ENCODE measurements at places on chromosomes 11 and 22.

- no peak for DNase-seq
Observed at GRCh38 chr22:45647532-45648225, 24.0 kb upstream of the ATXN10 start.

DNA sequence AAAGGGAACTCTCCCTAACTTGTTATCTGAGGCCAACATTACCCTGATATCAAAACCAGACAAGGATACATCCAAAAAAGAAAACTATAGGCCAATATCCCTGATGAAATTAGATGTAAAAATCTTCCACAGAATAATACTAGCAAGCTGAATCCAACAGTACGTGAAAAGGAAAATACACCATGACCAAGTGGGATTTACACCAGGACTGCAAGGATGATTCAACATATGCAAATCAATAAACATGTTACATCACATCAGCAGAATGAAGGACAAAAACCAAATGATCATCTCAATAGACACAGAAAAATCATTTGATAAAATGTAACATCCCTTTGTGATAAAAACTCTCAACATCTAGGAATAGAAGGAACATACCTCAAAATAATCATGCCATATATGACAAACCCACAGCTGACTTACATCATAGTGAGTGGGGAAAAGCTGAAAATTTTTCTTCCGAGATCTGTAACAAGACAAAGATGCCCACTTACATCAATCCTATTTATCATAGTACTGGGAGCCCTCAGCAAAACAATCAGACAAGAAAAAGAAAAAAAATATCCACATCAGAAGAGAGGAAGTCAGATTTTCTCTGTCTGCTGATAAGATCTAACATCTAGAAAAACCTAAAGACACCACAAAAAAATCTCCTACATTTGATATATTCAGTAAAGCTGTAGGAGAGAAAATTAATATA, 703.3 kb upstream of the ANO5 start:
- DNase-seq: no peak

DNA sequence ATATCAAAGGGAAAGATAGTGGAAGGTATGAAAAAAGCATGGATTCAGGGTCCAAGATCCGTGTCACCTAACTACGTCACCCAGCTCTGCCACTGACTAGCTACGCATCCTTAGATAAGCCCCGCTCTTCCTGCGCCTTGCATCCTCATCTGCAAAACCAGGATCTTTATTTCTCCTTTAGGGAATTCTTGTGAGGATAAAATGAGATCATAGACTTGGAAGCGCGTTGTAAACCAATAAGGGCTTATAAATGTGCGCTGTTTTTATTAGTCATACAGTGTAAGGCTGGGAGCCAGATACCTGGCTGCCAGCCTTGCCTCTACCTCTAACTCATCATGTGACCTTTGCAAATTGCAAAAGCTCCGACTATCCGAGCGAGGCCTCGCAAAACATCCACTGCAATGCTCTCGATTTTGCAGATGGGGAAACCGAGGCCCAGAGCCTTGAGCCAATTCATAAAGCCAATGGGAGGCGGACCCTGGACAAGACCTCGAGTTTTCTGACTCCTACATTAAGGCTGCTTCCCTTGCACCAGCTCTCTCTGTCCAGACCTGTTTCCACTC, 753 bp downstream of the PRPF19 start:
- no peak for DNase-seq

DNA sequence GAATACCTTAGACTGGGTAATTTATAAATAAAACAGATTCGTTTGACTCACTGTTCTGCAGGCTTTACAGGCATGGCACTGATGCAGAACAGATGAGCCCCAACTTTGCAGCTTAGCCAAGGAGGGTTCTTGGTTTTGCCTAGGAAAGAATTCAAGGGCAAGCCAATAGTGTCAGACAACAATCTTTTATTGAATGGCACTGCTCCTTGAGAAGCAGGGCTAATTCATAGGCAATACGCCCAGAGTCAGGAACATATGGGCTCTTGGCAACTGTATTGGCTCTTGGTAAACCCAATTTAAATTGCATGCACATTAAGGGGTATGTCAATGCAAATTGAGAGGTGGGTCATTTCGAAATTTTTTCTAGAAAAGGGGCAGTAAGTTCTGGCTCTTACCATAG, 87.9 kb downstream of the RAB38 start:
- DNase-seq: no peak

DNA sequence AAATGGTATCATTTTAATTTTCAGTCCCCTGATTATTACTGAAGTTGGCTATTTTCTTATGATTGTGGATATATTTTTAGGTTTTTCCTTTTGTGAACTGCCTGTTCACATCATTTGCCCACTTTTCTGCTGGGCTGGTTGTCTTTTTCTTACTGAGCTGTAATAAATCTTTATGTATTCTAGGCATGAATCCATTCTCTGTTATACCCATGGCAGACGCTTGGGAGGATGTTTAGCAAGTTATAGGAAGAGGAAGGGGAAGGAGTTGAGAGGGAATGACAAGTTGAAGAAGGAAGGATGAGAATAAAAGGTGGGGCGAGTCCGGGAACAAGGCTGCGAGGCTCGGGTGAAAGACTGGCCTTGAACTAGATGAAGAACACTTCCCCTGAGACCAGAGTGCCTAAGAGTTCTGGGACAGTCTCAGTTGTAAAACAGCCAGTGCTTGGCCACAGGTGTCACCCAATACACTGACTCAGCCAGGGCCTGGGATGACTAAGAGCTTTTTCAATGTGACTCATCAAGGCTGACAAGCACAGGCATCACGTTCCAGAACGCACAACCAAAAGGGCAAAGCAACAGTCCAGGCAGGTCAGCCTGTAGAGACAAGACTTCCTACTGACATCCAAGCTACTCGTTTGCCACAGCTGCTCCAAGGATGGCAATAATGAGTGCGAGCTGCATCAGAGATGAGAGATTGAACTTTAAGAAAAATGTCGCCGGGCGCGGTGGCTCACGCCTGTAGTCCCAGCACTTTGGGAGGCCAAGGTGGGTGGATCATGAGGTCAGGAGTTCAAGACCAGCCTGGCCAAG, 35.2 kb downstream of the LRFN4 start:
- DNase-seq: no peak

GRCh38 chr11:86523738-86524619, 148.4 kb downstream of the ME3 start:
- DNase-seq: no peak

- DNase-seq: no peak
Observed at GRCh38 chr11:120244476-120245365, 4.8 kb downstream of the POU2F3 start.

DNA sequence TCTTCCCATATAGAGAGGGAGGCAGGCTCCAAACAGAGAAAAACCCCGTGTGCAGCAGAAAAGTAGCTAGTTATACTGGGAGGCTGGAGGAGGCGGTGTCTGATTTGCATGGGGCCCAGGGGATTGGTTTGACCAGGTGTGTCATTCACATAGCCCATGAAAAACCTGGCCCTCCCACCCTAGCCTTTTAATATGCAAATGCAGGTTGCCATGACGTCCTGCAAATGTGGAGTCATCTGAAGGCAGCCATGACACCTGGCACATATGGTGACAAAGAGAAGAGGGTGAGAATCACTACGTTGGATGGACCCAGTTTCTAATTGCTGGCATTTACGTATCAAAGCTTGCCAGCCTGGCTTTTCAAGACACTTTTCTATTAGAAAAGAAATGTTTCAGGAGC, 57.8 kb downstream of the FAM181B start:
- no peak for DNase-seq

GRCh38 chr11:114148013-114148382, 88.5 kb downstream of the ZBTB16 start:
- DNase-seq: no peak

- DNase-seq: no peak
Observed at GRCh38 chr11:119843877-119844276, 114.9 kb upstream of the NECTIN1 start.

DNA sequence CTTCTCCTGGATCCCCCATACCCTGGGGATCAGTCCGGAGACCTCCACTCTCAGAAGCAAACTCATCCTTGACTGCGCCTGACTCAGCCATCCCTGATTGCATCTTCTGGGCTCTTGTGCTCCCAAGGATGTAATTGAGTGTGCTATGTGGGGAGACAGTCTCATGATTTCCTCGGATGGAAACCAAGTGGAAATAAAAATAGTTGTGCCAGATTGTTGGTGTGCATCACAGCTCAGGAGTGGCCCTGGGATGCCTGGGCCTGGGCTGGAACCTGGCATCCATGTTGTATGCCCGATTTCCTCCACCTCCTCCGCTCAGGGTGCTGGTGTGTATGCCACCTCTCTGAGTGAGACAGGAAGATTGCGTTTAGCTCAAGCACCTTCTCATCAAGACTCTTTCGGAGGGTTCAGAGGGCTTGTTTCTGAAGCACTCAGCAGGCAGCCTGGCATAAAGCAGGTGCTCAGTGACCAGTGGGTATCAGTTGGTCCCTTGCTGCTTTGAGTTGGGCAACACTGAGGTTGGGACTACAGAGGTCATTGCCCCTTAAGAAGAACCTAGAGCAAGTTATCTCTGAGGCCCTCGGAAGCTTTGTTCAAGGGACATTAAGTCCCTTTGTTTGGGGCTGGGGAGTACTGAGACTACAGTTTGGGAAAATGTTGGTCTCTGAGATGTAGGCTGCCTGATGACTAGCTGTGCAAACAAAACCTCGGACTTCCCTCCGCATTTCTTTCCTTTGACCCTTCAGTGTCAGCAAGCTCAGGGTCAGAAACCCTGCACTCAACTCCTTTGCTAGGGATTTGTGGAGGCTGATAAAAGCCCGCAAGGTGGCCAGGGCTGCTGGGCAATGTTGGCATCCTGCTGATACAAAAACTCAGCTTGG, 24.8 kb upstream of the MICAL2 start:
- DNase-seq: no peak

- no peak for DNase-seq
Observed at GRCh38 chr11:6682591-6682935, 577 bp downstream of the MRPL17 start.

DNA sequence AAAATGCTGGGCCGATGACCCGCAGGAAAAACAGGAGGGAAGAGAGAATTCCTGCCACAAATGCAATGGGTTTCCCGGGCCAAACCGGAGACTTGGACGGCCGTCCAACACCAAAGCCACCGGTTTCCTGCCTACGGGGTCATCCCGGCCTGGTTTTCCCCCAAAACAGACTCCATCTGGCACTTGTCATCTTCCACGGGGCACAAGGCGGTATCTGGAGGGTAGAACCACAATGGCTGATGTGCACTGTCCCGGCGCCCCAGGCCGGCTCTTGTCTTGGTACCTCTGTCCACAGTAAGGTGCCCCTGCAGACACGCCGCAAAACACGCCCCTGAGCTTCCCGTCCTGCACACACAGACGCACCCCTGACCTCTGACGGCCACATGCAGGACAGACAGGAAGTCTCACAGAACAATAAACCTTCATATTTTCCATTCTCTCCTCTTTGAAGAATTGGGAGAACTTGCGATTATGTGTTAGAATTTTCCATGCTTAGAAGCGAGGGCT, 20.1 kb downstream of the CELSR1 start:
- no peak for DNase-seq

- DNase-seq: no peak
Observed at GRCh38 chr11:72188267-72188666, 3.7 kb upstream of the FOLR1 start.
